ENCODE measurements at places on chromosomes 3 and 15. TPM values are rescaled to one million over a fixed set of nuclear protein-coding genes. Genes with fewer than 3 reads are reported as not detected.

SLC2A2 gene
- total RNA-seq = not detected

CD200 gene
- total RNA-seq = 3.6 TPM

LCTL gene
- total RNA-seq = not detected

STAB1 gene
- not detected for total RNA-seq

LRRIQ4 gene
- 0.35 TPM for total RNA-seq

SLC25A38 gene
- total RNA-seq = 36.2 TPM

CCDC54 gene
- not detected for total RNA-seq

All from activated CD8-positive, alpha-beta memory T cell treated with anti-CD3 and anti-CD28 coated beads, Interleukin-2, amount 10 ng/mL, durations not matched to agents 7 days and 5 days (primary cell).